ENCODE measurements at places on chromosomes 5 and 9.

GRCh38 chr5:154698763-154699162 lies 56.4 kb upstream of the LARP1 start:
- DNase-seq: no peak

DNA sequence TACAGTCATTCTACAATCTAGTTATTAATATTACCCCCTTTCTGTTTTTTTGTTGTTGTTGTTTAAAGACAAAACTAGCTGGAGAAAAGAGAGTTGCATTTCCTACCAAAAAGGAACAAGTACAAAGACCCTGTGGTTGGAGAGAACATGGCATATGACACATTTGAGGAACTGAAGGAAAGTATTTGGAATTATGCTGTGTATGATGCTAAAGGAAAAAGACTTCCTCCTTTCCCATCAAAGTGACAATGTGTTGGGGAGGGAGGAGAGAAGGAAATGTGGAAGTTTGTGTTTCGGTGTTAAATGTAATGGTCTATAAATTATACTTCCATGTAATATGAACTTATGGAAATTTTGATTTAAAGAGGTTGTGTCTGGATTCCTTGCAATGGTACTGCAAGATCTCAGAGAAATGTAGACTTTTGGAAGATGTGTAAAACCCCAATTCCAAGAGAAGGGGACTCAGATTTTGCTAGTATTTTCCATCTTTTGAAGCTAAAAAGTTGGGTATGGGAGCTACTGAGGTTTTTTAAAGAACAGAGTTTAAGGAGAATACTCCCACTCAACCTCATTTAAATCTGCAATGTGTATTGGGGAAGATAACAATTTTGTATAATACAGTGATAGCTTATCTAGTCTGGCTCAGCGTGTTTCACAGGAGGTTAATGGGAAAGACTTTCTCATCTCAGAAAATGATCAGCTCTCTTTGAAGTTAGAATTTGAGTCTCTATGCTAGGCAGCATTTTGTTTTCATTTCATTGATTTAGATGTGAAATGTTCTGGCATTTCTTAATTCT lies 15.4 kb upstream of the TNFSF8 start:
- DNase-seq: no peak

GRCh38 chr5:93676704-93677103 lies 64.7 kb downstream of the POU5F2 start:
- DNase-seq: no peak

DNA sequence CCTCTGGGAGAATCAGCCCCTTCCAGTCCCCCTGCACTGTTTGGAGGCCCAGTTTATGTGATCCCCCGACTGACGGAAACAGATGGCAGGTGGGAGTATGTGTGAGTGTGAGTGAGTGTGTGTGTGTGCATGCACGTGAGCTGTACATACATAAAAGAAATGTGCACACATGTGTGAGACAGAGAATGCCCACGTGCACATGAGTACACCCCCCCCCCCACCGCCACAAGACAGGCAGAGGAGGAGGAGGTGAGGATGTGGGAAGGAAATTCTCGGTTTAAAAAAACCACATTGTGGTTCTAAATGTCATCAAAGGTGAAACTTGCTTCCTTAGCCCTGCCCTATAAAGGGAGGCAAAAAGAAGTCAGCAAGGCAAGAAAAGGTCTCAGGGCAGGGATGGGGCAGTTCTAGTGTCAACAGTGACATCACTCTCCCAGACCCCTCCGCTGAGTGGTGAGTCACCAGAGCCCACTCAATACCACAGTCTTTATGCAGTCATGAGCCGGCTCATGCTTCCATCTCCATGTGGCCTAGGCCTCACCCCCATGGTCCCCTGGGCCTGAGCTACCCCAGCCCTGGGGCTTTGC lies 79.2 kb upstream of the HSPA9 start:
- peak; percentile 91 for DNase-seq

DNA sequence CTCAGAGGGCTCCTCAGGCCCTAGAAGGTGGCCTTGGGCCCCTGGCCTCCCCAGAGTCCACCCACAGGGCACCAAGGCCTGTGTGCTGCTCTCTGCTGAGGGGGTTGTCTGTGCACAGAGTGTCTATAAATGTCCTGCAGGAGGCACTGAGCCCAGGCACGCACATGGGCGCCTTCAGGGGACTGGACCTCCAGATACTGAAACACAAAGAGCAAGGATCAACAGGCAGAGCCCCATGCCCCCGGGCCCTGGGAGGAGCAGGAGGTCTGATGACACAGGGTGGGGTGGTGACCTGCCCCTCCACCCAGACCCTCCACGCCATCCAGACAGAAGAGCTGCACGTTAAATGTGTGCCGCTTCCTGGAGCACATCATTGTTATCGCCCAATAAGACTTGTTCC lies 64.6 kb upstream of the SIMC1 start:
- no peak for DNase-seq

Data from RPMI7951 (cell line).